Stimulated activated CD4-positive, alpha-beta T cell treated with anti-CD3 and anti-CD28 coated beads, Interleukin-1b, Interleukin-23, amount 100 ng/mL, for 4 hours (primary cell): ENCODE measurements at places on chromosomes 11 and 22.
A peak's percentile ranks its signal among the peaks of the same experiment; 100 is the strongest.

GRCh38 chr11:68750195-68751003 is 921 bp downstream of the TESMIN start:
- DNase-seq, result no peak

GRCh38 chr22:24325105-24325757 is 54.6 kb downstream of the SPECC1L start:
- no peak for DNase-seq

GRCh38 chr11:123474994-123475393 is 44.9 kb downstream of the GRAMD1B start:
- DNase-seq, result no peak

DNA sequence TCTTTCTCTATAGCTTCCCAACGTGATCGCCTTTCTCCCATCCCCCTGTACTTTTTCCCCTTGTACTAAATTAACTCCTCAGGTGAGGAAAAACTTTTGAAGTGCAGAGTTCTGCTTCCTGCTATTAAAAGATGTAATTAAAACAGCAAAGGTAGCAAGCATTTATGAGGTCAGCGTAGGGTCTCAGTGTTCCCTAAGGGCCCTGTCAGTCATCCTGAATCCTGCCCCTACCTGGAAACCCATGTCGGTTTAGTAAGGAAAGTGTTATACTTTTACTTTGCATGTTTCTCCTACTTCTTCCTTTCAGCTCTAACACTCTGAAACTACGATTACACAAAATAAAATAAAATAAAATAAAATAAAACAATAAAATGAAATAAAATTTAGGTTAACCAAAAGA is 1.3 kb upstream of the HBB start:
- DNase-seq, result no peak

GRCh38 chr22:24427500-24428164 is at the start of gene ADORA2A:
Gene ADORA2A, plus strand, starts transcription at chr22:24427599. Its CDS starts 5,806 bp downstream, at chr22:24433405.
- DNase-seq, result peak; percentile 69

DNA sequence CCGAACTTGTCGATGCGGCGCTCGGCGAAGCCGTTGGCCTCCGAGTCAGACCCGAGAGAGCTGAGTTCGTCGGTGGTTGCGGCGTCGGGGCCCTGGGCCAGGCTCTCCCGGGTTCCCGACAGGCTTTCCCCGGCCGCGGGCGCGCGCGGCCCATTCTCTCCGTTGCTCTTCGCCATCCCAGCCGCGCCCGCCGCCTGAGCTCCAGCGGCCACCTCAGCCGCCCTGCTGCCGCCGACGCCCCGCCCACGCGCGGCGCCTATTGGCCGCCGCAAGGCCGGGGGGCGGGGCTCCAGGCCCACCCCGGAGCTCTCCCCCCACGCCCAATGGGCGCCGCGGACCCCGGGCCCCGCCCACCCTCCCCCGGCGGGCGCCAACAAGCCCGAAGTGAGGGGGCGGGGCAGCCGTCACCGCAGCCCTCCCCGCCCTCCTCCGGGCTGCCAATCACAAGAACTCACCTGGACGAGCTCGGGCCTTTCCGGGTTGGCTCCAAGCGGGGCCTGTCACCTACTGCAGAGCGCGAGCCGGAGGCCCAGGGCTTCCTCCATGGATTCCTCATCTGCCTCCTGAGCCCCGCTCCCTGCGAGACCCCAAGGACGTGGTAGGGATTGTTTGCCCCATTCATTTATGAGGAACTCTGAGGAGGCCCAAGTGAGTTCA is at the start of gene TBC1D10A:
Gene TBC1D10A (minus strand): TSS at position 236 of the 657 bp plus-strand sequence. CDS start 60 bp downstream, at position 176.
- peak; percentile 94 for DNase-seq

GRCh38 chr11:62512961-62513360 is 33.6 kb downstream of the AHNAK start:
- no peak for DNase-seq

- peak; percentile 88 for DNase-seq
Measured at GRCh38 chr22:46006379-46007002, 29.5 kb upstream of the WNT7B start.

- DNase-seq, result no peak
Measured at GRCh38 chr22:19687561-19688300, 26.6 kb upstream of the SEPTIN5 start.

- DNase-seq, result no peak
Measured at GRCh38 chr11:97000481-97000880, 610.7 kb downstream of the JRKL start.

GRCh38 chr11:3934658-3935057 is 79.2 kb downstream of the STIM1 start:
- no peak for DNase-seq

DNA sequence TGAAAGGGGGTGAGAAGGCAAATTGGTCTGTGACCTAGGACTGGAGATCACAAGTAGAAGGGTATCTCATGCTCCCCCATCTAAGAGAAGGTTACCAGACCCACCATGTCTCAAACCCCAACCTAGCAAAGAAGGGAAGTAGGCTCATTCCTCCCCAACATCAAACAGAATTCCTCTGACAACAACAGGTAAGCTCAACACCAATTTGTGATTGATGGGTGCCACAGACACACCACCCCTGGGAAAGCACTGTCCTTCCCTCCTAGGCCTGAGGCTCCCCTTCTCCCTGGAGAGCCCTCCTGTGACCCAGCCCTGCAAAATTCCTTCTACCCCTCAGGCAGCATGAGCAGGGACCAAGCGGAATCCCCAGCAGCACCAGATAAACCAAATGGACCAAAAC is 154.3 kb downstream of the BUD13 start:
- no peak for DNase-seq

DNA sequence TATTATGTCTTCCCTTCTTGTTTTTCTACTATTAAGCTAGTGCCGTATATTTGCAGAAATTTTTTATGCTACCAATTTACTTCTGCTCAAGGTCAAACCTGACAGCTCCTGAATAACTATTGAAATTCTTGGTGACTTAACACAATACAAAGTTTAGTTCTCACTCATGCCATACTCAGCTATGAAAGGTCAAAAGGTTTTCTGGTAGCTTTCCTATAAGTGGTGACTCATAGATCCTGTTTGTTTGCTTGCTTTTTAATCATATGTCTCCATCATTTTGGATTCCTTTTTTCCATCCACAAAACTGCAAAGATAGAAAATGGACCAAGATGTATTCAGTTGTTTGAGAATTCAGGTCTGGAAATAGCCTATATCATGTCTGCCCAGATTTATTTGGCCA is 855.8 kb upstream of the LRRC4C start:
- DNase-seq, result no peak

- DNase-seq, result no peak
Measured at GRCh38 chr11:30960387-30960992, 374.3 kb upstream of the MPPED2 start.

DNA sequence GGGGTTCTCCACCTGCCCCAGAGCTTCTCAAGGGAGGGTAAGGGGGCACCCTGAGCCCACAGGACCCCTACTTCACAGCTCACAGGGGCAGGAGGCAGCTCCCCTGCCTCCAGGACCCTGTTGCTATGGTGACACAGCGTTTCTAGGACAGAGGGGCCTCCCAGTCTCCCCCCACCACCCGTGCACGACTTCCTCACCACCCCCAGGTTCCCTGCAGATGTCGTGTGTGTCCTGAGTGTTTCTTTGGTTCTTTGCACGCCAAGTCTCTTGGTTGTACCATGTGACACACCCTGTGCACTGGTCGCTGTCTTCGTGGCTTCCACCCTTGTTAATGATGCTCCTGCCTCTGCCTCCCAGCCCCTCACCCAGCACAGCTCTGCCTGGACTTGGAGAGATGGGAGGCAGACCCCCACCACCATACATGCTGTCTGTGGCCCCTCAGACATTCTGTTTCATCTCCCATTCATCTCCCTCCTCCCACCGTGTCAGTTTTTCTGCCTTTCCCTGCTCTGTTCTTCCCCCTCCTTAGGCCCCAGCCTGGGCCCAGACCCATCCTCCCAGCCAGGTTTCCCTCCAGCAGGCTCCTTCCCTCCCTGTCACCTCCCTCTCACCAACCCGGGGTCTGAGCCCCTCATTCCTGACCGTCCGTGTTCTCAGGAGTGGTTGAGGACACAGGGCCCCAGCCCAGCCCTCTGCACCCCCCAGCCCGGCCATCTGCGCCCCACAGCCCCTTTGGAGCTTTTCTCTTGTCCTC is 24.5 kb upstream of the RAB1B start:
- DNase-seq, result no peak

GRCh38 chr11:33835143-33835878 is 56.6 kb downstream of the LMO2 start:
- DNase-seq, result no peak

DNA sequence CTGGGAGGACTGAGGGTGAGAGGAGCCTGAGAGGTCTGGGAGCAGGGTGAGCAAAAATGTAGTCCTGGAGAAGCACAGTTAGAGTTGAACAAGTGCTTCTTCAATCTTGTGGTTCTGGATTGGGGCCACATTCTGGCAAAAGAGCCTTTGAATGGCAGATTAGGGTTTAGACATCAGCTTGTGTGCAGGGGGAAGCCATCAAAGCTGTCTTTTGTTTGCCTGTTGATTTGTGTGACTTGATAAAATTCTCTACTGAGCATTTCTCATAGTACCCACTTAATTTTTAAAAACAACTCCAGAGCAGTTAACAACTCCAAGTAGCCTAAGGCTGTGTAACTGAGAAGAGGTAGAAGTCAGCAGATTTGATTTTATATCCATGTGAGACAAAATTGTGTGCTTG is 166.2 kb downstream of the FAT3 start:
- DNase-seq, result no peak

GRCh38 chr11:118145285-118146227 is 7.1 kb downstream of the SCN4B start:
- peak; percentile 79 for DNase-seq
